SIG-M5 (cell line): ENCODE measurements at places on chromosomes 2 and 18.

- no peak for DNase-seq
These were observed 29.6 kb downstream of the DOK1 start for GRCh38 chr2:74584088-74584645.

DNA sequence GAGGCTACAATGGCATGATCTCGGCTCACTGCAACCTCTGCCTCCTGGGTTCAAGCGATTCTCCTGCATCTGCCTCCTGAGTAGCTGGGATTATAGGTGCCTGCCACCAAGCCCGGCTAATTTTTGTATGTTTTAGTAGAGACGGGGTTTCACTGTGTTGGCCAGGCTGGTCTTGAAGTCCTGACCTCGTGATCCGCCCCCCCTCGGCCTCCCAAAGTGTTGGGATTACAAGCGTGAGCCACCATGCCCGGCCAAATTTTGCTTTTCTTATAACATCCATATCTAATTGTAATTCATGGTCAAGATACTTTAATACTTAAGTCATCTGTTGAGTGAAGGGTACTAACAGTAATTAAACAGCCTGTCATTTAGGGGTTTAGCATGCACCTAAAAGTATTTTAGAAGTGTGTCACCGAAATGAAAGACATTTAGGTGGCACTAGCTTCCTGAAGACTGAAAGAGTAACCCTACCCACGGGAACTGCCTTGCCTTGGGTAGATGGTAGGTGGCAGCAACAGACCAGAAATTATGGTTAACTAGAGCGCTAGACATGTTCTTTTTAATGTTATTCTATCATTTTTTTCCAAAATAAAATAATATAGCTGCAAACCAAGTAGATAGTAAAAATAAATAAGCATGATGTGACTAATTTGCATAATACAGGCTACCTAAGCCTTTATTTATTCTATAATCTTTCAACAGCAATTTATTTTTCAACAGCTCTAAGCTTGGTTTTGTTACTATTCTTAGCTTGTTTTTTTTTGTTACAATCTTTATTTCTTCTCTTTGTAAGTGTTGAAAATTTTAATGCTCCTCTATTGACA lies 8.6 kb upstream of the ACYP2 start:
- DNase-seq, result no peak

DNA sequence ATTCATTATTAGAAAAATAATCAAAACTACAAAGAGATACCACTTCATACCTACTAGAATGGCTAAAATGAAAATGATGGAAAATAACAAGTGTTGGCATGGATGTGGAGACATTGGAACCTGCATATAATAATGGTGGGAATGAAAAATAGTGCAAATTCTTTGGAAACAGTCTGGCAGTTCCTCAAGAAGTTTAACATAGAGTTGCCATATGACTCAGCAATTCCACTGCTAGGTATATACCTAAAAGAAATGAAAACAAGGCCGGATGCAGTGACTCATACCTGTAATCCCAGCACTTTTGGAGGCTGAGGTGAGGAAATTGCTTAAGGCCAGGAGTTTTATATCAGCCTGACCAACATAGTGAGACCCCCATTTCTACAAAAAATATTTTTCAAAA lies 41.6 kb upstream of the ACYP2 start:
- no peak for DNase-seq

DNA sequence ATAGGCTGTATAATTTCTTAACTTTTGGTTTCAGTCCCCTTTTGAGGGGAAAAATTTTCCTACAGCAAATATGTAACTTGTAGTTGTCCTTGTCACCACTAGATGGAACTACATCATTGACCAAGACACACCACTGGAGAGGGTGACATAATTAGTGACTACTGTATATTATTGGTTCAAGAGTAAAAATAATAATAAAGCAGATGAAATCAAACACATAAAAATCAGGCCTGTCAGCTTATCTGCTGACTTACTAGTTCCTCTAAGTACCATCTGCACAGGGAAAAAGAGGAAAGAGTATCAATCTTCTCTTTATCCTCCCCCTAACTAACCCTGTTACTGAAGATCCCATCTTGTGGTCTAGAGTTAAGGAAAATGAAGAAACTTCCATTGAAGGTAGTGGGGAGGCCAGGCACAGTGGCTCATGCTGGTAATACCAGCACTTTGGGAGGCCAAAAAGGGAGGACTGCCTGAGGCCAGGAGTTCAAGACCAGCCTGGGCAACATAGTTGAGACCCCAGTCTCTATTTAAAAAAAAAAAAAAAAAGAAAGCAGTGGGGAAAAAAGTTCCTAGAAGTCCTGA lies 29.6 kb upstream of the ENOSF1 start:
- DNase-seq, result no peak

DNA sequence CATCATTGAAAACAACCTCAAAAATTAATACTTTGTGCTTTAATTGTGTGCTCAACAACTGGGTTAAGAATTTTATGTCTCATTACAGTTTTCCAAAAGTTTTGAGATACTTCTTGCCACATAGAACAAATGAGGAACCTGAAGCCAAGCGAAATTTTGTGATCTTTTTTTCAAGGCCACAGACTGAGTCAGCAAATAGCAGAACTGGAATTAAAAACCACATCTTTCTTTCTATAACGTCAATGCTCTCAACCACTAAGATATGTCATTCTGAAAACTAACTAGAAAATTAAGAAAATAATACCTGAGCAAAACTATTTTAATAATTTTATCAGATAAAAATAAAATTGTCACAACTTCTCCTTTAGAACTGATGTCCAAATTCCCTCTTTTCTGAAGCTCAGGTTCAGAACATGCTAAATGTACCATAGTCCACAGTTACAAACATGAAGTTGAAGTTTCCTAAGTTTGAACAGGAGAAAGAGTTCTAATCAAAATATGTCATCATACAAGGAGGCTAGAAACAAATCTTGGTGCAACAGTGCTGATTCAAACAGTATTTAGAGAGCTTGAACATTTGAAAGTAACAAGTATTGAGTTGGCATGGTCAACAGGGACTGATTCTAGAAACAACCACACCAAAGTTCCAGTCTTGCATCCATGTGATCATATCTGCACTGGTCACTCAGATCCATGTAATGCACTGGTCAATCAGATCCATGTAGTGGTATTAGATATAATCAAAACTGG lies 27.6 kb upstream of the CALCRL start:
- peak; percentile 72 for DNase-seq

DNA sequence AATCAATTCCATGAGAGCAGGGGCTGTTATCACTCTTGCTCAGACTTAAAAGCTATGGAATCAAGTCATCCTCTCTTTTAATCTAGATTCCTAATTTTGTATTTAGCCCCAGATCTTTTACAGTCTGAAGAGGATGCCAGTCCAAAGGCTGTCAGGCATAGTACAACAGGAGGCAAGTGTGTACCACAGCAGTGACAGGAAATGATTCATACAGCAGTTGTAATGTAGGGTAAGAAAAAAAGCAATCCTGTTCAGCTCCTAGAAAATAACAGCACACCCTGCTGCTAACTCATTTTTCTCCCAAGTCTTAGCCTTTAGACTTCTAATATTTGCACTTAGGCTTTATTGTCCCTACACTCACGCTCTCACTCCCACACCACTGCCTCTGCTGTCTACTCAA lies 127.8 kb upstream of the SYT4 start:
- DNase-seq, result no peak

DNA sequence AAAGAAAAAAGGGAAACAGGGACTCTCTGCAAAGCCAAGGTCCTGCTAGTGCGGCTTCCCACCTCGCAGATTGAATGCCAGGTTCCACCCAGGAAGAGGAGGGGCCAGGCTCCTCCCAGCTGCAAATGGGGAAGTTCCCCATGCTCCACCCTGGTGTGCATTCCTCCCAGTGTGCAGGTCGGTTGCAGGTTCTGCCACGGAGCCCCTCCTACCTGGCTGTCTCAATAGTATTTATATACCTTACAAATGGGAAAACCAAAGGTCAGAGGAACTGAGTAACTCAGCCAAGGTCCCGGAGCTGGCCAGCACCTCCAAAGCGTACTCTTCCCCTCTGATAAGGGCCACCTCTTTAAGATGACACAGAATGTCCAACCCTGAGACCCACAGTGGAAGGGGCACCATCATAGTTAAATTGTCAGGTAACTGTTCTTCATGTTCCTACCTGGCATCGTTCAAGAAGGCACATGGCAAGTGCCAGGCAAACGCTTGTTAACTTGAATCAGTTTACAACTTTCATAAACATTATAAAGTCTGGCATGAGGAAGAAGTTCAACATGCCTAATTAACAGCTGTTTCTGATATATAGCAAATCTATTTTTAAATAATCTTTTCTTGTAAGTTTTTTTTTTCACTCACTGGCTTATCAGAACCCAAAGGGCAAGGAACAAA lies 35.5 kb downstream of the POU3F3 start:
- DNase-seq, result no peak

DNA sequence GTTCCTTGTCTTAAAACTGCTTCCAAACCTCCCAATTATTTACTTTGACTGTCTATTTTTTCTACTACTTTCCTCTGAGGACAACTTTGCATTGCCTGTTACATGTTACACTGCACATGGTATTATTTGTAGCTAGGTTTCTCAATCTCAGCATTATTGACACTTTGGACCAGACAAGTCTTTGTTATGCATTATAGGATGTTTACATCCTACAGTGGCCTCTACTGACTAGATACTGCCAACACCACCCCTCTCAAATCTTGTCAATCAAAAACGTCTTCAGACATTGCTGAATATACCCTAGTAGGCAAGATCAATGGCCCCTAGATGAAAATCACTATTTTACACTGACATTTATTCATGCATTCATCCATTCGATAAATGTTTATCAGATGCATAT lies 129.6 kb upstream of the DNAJC10 start:
- DNase-seq, result no peak

GRCh38 chr18:65025756-65026155 lies 725.1 kb upstream of the CDH7 start:
- DNase-seq, result no peak
